ENCODE measurements at places on chromosomes 7 and 10. TPM values are rescaled to one million over a fixed set of nuclear protein-coding genes. Genes with fewer than 3 reads are reported as not detected.

- DNase-seq = no peak
Measured at GRCh38 chr7:155218276-155219153, 79.2 kb upstream of the INSIG1 start.

- no peak for DNase-seq
Measured at GRCh38 chr7:45450571-45451204, 123.5 kb upstream of the ADCY1 start.

GRCh38 chr7:26439521-26440232 is 148.0 kb downstream of the SNX10 start:
- DNase-seq = no peak

- no peak for DNase-seq
Measured at GRCh38 chr7:84865560-84865959, 321.3 kb downstream of the SEMA3D start.

- no peak for DNase-seq
Measured at GRCh38 chr10:104327745-104328645, 10.3 kb downstream of the ITPRIP start.

GRCh38 chr7:17490825-17491224 is 192.4 kb downstream of the AHR start:
- DNase-seq = no peak

- no peak for DNase-seq
Measured at GRCh38 chr10:128630787-128631252, 504.6 kb upstream of the MKI67 start.

- DNase-seq = no peak
Measured at GRCh38 chr10:9230625-9231024, 1176.1 kb downstream of the GATA3 start.

- no peak for DNase-seq
Measured at GRCh38 chr10:116706281-116706680, 36.1 kb downstream of the HSPA12A start.

- no peak for DNase-seq
Measured at GRCh38 chr10:88036126-88036525, 172.7 kb downstream of the PTEN start.

The ANXA8L1 gene
- not detected for total RNA-seq

The OR9A2 gene
- total RNA-seq = not detected

The ZNF735 gene
- not detected for total RNA-seq

The MPP7 gene
- 1.7 TPM for total RNA-seq

The WASHC2C gene
- 39.4 TPM for total RNA-seq

The TMEM178B gene
- total RNA-seq = 8.2 TPM

The ZCCHC24 gene
- total RNA-seq = 1.3 TPM

The AGMO gene
- not detected for total RNA-seq

The FOXP2 gene
- not detected for total RNA-seq

The POU6F2 gene
- total RNA-seq = 0.24 TPM

Measured in natural killer cell treated with Interleukin-12 subunit alpha and Interleukin-12 subunit beta and Interleukin-15 and Interleukin-18, amount 100 ng/mL, for 72 hours (primary cell).